ENCODE measurements at places on chromosomes 12 and 14.

DNA sequence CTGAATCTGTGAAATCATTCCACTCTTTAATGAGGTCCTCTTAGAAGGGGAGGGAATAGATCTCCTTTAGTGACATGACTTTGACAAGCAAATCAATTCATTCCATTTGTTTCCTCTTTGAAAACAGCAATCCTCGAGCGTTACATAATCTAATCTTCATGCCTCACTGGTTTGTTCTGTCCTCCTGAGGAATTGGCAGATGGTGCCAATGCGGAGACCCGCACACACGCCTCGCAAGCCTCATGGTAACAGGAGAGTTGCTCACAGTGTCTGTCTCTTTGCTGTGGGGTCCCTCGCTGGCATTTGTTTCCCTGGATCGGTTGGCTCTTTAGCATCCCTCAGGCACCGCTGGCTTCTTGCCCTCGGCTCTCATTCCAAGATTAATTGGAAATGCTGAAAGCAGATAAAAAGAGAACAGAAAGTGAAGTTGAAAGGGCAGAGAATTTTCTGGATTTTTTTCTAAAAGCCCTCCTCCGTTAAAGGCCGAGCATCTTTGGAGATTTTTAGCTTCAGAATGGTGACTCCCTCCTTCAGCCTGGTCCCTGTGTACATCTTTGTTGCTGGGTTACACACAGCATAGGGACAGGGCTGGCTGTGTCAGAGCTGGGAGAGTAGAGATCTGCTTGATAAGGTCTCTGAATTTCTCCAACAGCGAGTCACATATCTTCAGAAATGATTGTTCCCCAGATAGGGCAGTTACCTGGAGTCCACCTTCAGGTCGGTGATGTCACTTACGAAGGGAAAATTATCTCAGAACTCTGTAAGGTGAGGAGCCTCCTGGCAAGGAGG is 10.1 kb upstream of the CABP1 start:
- no peak for DNase-seq

DNA sequence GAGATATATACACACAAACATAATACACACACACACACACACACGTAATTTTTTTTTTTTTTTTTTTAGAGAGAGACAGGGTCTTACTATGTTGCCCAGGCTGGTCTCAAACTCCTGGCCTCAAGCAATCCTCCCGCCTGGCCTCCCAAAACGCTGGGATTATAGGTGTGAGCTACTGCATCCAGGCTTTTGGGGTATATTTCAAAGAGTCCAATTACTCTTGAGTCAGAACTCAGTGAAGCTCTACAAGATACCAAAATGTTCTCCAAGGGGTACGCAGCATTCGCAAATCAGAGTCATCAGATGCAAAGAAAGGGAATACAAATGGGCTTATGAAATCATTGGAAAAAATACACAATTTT is 54.0 kb downstream of the PHLDA1 start:
- DNase-seq, result no peak

DNA sequence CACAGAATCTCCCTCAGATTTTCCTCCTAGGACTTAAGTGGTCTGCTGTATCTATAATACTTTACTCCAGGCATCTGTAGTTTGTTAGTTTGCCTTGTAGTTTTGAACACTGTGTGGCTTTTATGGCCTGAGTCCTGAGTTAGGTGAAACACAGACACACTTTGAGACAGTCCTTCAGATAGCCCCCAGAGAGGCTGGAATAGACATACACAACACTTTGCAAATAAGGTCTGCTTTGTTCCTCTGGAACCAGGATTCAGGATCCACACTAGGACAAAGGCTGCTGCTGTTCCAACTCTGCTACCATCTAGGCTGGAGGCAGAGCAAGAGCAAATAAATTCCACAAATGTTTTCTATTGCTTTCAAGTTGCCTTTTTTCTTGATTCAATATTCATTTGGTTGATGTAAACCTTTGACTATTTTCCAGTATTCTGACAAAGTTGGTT is 41.4 kb upstream of the INSM2 start:
- DNase-seq, result no peak

DNA sequence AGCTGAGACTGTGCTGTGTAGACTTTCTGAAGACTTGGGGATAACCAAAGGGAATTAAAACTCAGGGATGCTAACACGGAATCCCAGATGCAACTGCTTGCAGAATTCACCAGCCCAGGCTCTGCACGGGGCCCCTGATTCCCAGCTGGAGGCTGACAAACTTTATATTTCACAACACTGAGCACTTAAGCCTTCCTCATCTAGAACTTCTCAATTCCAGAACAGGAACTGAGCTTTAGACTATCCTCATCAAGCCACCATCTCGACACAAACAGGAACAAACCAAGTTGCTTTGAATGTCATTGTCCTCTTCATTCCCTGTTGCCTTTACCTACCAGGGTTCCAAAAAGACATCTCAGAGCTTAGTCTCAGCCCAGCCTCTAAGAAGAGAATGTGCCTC is 22.2 kb downstream of the CCDC63 start:
- DNase-seq, result no peak

DNA sequence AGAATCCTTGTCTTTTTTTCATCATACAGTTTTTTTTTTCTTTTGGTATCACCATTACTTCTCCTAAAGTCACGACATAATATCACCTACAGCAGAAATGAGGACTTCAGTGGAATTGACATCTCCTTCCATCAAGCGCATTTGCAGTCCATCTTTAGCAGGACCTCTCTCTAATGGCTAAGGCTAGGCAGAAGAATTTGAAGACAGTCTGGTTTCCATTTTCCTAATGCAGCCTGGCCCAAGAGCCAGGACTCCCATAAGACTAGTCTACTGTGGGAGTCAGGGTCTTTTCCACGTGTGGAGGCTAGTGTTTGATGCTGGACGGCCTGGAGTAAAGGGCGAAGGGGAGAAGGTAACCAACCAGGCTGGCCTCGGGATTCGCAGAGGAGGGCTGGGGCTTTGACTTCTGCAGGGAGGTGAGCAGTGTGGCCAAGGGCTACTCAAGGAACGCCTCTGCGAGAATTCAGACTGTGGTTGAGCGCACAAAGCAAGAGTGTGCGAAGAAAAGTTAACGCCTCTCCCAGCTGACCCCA is 769 bp upstream of the ZNF740 start:
- DNase-seq, result no peak

GRCh38 chr12:64258576-64258975 is 36.5 kb upstream of the KICS2 start:
- no peak for DNase-seq

- DNase-seq, result no peak
Observed at GRCh38 chr12:80272387-80272915, 171.6 kb upstream of the PTPRQ start.

- no peak for DNase-seq
Observed at GRCh38 chr14:89801136-89801535, 153.4 kb downstream of the EFCAB11 start.

- DNase-seq, result no peak
Observed at GRCh38 chr12:124475295-124476010, 92.0 kb downstream of the NCOR2 start.

- no peak for DNase-seq
Observed at GRCh38 chr14:54730156-54730961, 163.4 kb downstream of the SAMD4A start.

DNA sequence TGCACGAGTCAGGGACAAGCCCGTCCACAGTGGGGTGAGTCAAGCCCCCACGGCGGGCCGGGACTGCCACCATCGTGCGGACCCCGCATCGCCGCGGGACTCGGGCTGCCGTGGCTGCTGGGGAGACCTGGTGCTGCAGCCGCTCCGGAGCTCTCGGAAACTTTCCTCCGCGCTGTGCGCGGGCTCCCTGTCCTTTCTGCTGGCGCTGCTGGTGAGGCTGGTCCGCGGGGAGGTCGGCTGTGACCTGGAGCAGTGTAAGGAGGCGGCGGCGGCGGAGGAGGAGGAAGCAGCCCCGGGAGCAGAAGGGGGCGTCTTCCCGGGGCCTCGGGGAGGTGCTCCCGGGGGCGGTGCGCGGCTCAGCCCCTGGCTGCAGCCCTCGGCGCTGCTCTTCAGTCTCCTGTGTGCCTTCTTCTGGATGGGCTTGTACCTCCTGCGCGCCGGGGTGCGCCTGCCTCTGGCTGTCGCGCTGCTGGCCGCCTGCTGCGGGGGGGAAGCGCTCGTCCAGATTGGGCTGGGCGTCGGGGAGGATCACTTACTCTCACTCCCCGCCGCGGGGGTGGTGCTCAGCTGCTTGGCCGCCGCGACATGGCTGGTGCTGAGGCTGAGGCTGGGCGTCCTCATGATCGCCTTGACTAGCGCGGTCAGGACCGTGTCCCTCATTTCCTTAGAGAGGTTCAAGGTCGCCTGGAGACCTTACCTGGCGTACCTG is 1.1 kb downstream of the PDE3A start:
- no peak for DNase-seq

DNA sequence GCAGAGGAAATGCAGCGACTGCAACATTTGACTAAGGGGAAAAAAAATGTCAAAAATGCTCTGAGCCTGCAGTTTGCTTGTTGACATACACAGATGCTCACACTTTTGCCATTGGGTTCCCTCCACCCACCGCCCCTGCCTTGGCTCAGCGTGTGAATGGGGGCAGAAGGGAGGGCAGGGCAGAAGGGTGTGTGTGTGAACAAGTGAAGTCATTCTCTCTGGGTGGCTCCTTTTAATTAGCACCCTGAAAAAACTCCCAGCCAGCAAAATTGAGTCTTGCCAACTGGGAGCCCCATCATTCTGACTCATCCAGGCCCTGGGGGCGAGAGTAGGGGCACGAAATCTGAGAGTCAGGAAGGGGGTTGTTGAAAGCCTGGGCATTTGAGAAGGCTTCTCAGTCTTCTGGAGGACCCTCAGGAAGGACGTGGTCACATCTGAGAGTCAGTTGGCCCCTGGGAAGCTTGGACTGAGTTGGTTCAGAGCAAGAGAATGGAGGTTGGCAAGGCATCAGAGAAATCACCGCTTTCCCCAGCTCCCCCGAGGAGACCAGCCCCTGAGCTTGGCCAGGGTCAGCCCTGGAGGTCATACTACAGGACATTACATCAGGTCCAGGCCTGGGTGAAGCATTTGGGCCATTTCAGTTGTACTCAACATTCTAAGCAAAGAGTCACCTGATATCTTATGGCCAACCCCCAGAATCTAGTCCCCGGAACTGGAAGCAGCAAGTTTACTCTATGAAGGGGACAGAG is 22.7 kb upstream of the KRT78 start:
- no peak for DNase-seq

- peak; percentile 84 for DNase-seq
Observed at GRCh38 chr12:113899561-113900471, 66.3 kb downstream of the RBM19 start.

DNA sequence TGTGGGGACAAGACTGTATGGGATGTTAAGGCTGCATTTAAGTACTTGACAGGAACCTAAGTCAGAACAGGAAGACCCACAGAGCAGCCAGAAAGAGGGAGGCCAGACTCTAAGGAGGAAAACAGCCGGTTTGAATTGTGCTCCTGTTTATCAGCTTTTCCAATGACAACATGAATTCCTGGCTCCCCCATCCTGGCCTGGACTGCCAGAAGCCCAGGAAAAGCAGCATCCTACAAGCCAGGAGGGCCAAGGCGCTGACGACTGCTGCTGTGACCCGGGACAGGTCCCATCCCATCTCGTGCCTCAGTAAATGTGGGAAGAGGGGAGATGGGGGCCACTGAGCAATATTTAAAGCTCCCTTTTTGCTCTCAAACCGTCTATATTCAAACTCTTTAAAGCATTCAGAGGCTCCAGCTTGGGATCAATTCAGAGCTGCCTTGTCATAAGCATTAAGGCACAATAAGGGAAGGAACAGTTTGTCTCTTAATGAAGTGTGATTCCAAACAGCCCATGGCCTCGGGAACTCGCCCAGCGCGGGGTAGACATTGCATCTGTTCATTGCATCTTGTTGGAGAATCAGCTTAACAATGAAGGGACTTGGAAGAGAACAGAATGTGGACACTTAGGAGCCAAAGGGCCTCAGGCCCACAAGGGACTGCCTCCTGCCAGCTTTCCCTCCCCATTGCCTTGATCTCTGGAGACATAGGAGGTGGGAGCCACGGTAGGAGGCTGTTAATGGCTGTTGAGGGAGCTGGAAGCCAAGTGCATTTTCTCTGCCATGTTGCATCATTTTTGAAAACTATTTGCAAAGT is 49.6 kb downstream of the CMKLR1 start:
- no peak for DNase-seq

DNA sequence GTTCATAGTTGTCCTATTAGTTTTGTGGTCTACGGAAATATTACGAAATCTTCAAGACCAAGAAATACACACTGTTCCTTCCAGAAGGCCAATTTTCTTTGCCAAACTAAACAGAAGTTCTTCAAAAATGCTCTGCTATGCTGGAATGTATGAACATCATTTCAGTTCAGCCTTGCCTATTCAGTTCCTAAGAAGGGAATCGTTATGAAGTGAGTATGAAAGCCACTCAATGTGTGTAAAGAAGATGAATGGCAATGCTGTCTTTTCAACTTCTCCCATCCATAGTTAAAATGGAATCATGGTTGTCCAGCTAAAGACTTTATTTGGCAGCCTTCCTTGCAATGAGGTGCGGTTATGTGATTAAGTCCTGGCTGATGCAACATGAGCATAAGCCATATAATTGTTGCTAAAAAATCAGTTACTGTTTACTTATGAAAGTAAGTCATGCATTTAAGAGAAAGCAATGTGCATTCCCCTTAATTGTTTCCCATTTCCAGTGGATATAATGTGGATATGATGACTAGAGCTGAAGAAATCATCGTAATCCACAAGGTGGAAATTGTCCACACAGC is 73.8 kb upstream of the PTPRR start:
- no peak for DNase-seq

- DNase-seq, result no peak
Observed at GRCh38 chr12:120678572-120678971, 8.4 kb upstream of the MLEC start.

GRCh38 chr14:102870994-102871831 is 51.2 kb upstream of the AMN start:
- no peak for DNase-seq

DNA sequence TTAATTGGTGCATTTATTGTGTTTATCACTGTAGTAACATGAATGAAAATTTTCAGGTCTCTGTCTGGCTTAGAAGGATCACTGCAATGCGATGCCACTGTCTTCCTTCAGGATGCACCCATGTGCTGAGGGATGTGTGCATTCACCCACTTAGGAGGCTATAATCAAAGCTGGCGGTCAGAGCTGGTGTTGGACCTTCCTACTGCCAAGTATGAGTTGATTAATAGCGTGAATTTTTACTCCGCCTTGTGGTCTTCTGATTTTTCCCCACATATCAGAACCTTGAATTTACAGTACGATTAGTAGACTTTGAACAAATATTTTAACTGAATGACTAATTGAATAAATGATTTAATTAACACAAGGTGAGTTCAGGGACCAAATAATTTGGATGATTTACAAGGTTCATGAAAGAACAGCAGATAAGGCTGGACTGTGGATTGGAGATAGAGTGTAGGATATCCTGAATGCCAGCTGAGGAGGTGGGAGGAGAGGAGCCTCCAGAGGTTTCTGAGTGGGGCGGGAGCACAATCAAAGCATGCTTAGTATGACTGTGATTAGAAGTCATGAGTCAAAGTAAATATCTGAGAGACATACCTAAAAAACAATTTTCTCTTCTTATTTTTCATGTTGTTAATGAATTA is 50.1 kb downstream of the RERG start:
- no peak for DNase-seq

All from NCI-H1436 (cell line).